T-helper 1 cell (primary cell): ENCODE measurements at places on chromosomes 12 and 14.

GRCh38 chr12:55933799-55934742 is 3.1 kb downstream of the DGKA start:
- DNase-seq = no peak

DNA sequence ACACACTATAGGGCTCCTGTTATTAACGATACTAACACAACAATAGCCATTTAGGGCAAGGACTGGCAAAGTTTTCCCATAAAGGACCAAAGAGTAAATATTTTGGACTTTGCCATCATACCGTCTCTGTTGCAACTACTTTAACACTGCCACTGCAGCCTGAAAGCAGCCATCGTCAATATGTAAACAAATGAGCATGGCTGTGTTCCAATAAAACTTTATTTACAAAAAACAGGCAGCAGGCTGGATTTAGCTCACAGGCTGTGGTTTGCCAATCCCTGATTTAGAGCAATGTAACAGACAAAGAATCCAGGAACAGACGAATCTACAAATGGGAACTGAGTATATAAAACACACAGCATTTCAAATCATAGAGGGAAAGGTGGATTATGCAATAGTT is 84.1 kb downstream of the FRMD6 start:
- no peak for DNase-seq

GRCh38 chr12:47741340-47741703 is 16.0 kb upstream of the ENDOU start:
- DNase-seq = peak; percentile 47

- DNase-seq = no peak
Observed at GRCh38 chr12:25986180-25986579, 27.7 kb downstream of the RASSF8 start.

- DNase-seq = no peak
Observed at GRCh38 chr12:103546959-103547358, 40.1 kb upstream of the STAB2 start.

- no peak for DNase-seq
Observed at GRCh38 chr12:29486972-29487371, 10.5 kb downstream of the OVCH1 start.

- no peak for DNase-seq
Observed at GRCh38 chr14:104656014-104656714, 33.3 kb upstream of the INF2 start.

- no peak for DNase-seq
Observed at GRCh38 chr14:20343862-20344220, 406 bp downstream of the PARP2 start.

- no peak for DNase-seq
Observed at GRCh38 chr12:20863056-20863455, 52.6 kb downstream of the SLCO1B3 start.

DNA sequence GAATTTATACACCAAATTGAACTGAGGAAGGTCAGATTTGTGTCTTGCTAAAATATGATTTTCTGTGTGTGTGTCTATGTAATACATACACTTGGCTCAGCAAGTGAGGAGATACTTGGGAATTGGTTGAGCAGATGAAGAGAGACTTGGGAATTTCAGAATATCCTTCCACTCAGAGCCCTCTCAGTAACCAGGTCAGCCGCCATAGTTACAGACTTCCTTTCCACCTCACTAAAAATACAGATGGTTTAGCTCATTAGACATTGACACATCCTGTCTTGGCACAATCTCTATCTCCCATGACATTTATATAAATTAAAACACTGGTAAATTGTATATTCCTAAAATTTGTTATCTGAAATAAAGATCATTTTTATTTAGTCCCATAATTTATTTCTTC is 15.9 kb downstream of the PIK3C2G start:
- DNase-seq = no peak

DNA sequence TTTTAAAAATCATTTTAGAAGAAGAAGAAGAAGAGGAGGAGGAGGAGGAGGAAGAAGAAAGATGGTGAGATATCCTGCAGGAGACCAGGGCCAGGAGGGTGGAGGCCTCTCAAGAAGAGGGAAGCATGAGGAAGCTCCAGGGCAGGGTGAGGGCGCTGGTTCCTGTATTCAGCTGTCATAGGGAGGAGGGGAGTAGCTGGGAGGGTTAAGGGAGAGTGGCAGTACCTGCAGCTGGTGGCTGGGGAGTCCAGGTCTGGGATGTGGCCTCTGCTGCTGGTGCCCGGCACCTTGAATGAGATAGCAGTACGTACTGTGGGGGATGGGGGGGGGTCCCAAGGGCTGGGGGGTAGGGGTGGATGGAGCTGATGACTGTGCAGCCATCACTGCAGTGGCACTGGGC is 9.8 kb downstream of the RBP5 start:
- DNase-seq = no peak
